Iris pigment epithelial cell (primary cell): ENCODE measurements at places on chromosomes 4 and X.

GRCh38 chrX:104211187-104211586, 43.5 kb downstream of the ESX1 start:
- DNase-seq: no peak

DNA sequence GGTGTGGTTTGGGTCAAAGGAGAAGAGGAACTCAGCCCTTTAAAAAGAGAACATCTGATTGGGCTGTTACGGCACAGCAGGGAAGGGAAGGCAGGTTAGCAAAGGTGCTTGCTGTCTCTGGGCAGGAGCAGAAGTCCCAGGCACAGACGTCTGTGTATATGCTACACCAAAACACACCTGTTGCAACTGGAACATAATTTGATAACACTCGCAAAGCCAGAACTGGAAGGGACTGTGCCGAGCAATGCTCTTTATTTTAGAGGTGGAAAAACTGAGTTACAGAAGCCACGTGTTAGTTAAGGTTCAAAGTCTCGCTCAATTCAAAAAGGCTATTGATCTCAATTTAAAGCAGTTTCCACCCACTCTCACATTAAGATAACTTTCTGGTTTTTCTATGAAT, 2.2 kb upstream of the FAM114A1 start:
- no peak for DNase-seq

- DNase-seq: peak; percentile 79
Observed at GRCh38 chr4:140944572-140944971, 188.4 kb upstream of the TBC1D9 start.

GRCh38 chr4:183961795-183962194, 56.7 kb downstream of the STOX2 start:
- DNase-seq: no peak

GRCh38 chr4:72378901-72379300, 190.1 kb downstream of the ADAMTS3 start:
- DNase-seq: no peak

DNA sequence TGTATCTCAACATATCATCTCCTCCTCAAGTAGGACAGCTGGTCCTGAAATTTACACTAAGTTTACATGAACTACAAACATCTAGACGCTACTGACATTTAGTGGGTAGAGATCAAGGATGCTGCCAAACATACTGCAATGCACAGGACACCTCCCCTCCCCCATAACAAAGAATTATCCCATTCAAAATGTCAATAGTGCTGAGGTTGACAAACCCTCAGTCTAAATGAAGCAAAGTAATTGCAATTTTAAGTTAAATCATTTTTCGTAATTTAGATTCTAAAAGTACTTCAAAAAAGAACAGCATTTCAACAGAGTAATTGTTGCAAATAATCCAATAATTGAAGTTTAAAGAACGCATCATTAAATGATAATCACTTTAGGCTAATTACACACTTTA, 1.2 kb downstream of the PRMT9 start:
- peak; percentile 18 for DNase-seq

DNA sequence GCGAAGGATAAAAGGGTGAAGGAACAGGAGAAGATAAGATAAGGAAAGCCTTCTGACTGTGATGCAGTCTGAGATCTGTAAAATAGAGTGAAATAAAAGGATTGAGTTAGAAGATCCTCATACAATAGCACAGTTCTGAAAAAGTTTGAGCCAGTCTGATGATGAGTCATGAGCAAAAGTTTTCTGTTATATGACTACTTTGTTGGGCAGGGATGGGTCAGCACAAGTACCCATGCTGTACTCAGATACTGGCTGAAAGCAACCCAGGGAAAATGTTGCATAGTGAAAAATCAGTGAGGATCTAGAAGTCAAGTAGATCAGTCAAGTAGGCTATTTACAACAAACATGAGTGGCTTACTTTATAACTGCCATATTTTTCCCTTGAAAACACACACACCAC, 253.5 kb downstream of the PCDH10 start:
- peak; percentile 26 for DNase-seq

DNA sequence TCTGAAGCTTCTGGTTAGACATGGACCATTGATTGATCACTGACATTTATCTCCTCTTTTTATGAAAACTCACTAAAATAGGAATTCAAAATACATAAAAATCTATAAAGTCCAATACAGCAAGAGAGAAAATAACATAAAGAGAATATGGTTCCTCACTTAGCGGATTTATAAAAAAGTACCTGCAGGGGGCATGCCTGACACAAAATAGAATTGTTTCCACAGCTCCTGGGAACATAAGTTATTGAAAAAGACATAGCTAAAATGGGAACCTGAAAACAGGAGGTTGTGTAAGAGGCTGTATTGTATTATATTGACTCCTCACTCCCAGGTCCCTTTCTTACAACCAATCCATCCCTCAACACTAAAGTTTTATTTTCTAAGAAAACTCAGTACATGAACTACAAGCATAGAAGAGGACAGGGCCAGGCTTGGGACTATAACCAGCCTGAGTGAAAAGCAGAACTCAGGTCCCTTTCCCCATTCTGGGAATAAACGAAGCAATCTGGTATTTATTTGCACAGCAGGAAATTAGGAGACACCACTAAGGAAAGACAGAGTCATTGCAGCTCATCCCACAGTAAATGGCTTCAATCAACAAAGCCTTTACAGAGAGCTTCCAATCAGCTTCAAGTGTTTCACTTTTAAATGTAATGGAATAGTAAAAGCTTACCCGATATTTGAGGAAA, 121.1 kb upstream of the NDST4 start:
- no peak for DNase-seq

- DNase-seq: no peak
Observed at GRCh38 chr4:5982156-5982973, 35.9 kb downstream of the C4orf50 start.

- no peak for DNase-seq
Observed at GRCh38 chr4:15353207-15353606, 74.6 kb upstream of the C1QTNF7 start.

DNA sequence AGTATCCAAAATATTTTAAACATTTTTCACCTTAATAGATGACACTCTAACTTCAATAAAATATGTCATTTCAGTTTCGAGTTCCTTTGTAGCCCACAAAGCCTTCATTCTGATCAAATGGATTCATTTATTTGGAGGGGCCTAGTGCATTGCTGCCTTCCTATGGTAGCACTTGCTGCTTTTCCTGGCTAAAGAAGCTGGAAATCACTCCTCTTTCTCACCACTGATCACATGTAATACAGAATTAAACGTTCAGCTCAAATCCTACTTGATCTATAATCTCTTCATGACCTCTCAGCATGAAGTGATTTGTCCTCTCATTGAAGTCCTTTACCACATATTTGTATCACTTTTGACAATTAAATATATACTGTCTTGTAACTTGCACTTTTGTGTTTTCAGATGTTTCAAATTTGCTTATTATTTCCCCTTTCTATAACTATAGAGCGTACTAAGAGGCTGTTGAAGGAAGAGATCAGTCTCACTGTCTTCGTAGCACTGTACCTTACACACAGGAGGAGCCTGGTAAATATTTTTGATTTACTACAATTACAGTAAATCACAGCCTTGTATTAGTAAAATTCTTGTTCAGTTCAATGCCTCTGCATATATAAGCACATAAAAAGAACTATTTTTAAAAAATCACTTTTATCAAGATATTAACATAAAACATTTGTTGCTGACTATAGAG, 555 bp downstream of the CFI start:
- no peak for DNase-seq

GRCh38 chr4:151652841-151653547, 107.8 kb downstream of the GATB start:
- DNase-seq: peak; percentile 36

- DNase-seq: no peak
Observed at GRCh38 chrX:145936769-145937168, 119.1 kb downstream of the SLITRK2 start.

DNA sequence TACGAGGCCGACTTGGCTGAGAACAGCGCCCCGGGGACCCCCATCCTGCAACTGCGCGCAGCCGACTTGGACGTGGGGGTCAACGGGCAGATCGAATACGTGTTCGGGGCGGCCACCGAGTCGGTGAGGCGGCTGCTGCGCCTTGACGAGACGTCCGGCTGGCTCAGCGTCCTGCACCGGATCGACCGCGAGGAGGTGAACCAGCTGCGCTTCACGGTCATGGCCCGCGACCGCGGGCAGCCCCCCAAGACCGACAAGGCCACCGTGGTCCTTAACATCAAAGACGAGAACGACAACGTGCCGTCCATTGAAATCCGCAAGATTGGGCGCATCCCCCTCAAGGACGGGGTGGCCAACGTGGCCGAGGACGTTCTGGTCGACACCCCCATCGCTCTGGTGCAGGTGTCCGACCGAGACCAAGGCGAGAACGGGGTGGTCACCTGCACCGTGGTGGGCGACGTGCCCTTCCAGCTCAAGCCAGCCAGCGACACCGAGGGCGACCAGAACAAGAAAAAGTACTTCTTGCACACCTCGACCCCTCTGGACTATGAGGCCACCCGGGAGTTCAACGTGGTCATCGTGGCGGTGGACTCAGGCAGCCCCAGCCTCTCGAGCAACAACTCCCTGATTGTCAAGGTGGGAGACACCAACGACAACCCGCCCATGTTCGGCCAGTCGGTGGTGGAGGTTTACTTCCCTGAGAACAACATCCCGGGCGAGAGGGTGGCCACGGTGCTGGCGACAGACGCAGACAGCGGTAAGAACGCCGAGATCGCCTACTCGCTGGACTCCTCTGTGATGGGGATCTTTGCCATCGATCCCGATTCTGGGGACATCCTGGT, 2.4 kb downstream of the PCDH7 start:
- no peak for DNase-seq

DNA sequence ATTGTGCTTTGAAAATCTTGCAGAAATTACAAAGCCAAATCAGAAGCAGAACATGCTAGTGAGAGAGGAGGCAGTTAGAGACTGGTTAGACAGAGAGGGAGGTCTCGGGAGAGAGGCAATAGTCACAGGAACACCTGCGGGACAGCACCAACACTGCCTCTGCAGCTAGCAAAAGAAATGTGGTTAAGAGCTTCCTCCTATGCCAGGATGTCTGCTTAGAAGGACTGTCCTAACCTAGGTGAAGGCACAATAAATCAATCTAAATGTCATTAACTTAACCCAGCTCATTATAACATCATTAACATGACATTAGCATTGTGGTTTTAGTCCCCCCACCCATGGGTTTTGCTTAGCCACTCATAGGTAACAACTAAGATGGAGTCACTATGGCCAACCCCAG, 726.7 kb downstream of the PCDH18 start:
- DNase-seq: no peak

DNA sequence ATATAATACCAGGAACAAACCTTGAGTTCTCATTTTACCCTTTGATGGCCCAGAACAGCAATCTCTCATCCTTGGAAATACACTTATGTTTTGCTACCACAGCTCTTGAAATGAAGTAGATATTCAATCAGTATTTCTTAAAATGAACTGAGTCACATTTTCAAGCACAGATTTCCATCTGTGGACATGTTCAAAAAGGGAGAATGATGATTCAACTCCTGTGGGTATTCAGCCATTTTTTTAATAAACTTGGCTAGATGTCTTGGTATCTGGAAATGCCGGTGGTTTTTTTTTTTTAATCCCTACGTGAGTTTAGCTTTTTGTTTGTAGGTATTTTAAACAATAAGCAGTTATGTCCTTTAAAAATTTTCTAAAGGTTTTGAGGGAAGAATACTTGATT, 64.2 kb upstream of the TRPC5OS start:
- no peak for DNase-seq

- no peak for DNase-seq
Observed at GRCh38 chr4:80076681-80077080, 3.7 kb upstream of the ANTXR2 start.

GRCh38 chr4:148203056-148203898, 238.9 kb downstream of the NR3C2 start:
- DNase-seq: no peak

- DNase-seq: no peak
Observed at GRCh38 chr4:153745651-153746050, 14.2 kb downstream of the RNF175 start.

DNA sequence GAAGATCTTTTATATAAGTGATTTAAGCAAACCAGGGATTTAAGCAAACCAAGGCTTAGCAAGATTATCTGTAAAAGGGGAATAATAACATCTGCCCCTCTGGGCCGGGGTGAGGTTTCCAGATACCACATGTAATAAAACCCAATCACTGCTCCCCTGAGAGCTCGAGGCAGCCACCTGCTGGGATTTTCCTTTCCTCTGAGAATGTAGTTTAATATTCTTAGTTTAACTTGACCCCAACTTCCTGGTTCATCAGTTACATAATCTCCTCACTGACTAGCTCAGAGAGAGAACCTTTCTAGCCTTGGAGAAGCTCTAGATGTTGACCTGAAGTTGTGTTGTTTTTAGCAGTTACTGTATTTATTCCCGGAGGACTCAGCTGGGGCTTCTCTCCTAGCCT, 322.4 kb downstream of the ARHGAP10 start:
- peak; percentile 55 for DNase-seq

- no peak for DNase-seq
Observed at GRCh38 chr4:133910165-133910564, 291.4 kb downstream of the PABPC4L start.

DNA sequence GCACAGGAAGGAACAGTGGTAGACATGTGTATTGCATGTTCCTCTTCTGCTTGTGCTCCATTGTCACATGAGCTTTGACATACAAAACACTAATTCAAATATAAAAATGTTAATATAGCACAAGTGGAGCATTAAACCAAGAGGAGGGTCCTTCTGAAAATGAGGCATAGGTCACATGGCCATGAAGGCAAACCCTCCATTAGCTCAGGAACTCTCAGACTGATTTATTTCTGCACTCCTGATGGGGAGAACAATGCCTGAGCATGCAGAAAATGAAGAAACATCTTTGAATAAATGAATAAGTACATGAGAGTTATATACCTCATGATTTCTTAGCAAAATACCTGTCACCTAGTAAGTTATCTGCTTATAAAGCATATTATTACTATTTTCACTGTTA, 769.2 kb upstream of the EPHA5 start:
- no peak for DNase-seq

- DNase-seq: no peak
Observed at GRCh38 chr4:154254999-154255398, 236.6 kb downstream of the DCHS2 start.
